NCI-H187 treated with DMSO at 0.1 percent for 48 hours (cell line): ENCODE measurements at places on chromosomes 7 and 10.

- DNase-seq, result no peak
Measured at GRCh38 chr7:76386691-76387260, 22.7 kb downstream of the SSC4D start.

DNA sequence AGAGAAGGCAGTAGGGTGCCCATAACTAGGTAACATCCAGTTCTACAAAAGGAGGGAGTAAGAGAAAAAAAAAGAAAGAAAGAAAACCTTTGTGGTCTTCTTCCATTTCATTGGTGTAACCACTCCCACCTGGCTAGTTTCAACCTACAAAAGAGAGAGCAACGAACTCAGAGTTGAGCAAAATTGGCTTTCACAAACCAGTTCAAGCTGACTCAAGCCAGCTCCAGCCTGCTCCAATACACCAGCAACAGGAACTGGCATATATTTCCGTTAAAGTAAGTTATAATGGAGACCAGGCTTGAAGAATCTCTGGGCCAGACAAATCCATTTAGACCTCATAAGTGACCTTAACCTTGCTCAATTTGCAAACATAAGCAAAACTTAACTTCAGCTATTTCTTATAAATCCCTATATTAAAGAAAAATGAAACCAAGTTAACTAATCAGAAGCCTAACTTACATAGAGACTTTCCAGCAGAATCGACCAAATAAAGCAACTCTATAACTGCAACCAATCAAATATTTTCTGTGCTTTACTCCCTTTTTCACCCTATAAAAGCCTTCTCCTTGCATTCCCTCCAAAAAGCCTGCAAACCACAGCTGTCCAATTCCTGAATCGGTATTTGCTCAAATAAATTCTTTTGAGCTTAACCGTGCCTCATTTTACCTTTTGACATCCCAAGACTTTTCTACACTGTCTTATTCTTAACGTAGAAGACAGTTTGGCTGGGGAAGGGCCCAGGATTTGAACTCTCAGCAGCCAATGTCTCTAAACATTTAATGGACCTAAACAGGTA lies 10.1 kb downstream of the ANKRD22 start:
- no peak for DNase-seq

GRCh38 chr10:110078317-110078716 lies 70.5 kb downstream of the ADD3 start:
- no peak for DNase-seq

GRCh38 chr7:33191340-33191739 lies 62.0 kb downstream of the BBS9 start:
- DNase-seq, result no peak

- DNase-seq, result no peak
Measured at GRCh38 chr7:146094356-146094755, 22.2 kb upstream of the CNTNAP2 start.

DNA sequence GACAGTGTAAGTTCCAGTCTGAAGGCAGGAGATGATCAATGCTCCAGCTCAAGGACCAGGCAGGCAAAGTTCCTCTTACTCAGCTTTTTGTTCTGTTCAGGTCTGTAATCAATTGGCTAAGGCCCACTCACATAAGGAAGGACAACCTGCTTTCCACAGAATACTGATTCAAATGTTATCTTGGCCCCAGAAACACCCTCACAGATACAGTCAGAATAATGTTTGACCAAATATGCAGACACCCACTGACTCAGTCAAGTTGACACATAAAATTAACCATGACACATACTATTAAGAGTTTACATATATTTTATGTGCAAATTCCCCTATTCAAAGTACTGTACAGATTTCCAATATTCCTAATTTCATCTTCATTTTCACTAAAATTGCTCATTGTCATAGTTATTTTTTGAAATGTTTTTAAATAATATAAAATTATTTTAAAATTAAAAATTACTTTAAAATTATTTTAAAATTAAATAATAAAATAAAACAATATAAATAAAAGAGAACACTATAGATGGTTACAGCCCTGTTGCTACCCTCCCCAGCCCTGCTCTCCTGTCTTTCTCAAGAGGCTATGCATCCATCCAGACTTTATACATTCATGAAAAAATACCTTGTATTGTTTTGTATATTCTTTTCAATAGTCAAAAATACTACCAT lies 59.4 kb downstream of the RAB11FIP2 start:
- no peak for DNase-seq

GRCh38 chr10:114711176-114711868 lies 53.2 kb upstream of the ABLIM1 start:
- no peak for DNase-seq

GRCh38 chr10:77505431-77506334 lies 131.9 kb downstream of the KCNMA1 start:
- no peak for DNase-seq

GRCh38 chr10:52004342-52004949 lies 305.1 kb upstream of the CSTF2T start:
- no peak for DNase-seq

DNA sequence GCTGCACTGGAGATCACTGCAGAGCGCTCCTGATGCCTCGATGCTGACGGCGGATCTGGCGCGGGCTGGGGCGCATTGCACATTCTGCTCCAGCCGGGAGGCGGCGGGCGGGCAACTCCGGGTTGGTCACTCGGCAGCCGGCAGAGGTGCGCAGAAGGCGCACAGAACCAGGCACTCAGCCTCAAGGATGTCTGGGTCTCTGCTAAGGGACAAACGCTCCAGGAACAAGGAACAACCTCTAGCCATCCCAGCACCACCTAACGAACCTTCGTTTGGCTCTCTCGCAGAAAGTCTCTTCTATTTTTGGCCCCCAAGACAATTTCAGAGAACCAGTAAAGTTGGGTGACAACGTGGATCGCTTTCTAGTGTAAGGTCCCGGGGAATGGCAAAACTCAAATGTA lies 254.6 kb downstream of the OTUD1 start:
- DNase-seq, result no peak

DNA sequence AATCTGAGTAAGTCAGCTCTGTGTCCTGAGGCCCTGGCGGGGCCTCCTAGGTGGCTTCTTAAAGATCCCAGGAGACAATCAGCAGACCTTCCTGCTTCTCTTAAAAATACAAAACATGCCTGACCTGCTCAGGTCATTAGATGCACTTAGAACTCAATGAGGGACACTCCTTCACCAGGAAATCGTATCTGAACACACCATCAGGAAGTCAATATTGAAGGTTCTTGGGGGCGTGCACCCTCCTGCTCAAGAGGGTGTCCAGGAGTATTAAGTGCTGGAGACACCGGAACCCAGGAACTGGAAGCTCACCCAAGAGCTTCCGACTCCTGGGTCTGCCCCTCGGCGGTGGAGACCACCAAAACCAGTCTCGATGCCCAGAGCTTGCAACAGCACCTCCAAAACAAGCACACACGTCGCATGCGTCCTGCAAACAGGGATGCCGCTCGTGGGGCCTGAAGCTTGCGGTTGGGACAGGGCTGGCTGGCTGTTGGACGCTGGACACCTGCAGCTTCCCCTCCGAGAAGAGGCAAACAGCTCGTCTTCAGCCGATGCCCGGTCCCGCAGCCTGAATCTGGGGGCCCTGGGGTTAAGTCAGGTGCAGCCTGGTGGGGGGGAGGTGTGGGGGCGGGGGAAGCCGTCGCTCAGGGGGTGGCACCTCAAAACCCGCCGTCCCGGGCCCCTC lies 803 bp downstream of the RAPGEF5 start:
- DNase-seq, result no peak

- DNase-seq, result no peak
Measured at GRCh38 chr7:66076462-66077329, 1.1 kb downstream of the ASL start.

- DNase-seq, result no peak
Measured at GRCh38 chr10:4063717-4064116, 278.7 kb upstream of the KLF6 start.

GRCh38 chr7:157928171-157928794 lies 591.5 kb downstream of the DNAJB6 start:
- no peak for DNase-seq

- no peak for DNase-seq
Measured at GRCh38 chr7:130279286-130279685, 12.6 kb downstream of the CPA2 start.
